ENCODE measurements at places on chromosomes 7 and 10.

GRCh38 chr7:83469491-83469890 lies 179.4 kb downstream of the SEMA3E start:
- DNase-seq, result no peak

- no peak for DNase-seq
Measured at GRCh38 chr7:125820495-125820894, 890.9 kb upstream of the POT1 start.

DNA sequence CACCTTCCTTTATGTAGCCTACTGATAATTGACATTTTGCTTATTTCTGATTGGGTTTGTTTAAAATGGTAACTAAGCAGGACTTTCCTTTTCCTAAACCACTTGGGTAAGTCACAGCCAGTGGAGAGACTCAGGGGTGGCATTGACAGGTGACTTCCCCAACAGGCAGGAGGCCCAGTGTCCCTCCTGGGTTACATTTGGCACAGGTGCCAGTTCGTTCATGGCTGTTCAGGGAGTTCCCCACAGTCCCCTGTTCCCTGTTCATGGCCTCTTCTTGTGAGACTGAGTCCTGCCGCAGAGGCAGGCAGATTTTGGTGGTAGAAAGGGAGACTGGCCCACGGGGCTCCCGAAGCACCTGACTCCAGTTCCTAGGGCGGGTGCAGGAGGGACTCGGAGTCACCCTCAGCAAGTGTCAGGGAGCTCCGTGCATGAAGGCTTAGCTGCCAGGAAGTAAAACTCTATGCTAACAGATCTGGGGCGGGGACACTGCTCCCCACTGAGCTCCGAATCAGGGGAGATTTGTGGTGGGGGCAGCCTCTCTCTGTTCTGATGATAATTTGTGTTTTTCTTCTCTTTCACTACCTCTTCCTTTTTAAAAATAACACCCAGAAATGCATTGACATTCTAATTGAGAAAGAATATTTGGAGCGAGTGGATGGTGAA lies 84.1 kb downstream of the EZH2 start:
- DNase-seq, result no peak

DNA sequence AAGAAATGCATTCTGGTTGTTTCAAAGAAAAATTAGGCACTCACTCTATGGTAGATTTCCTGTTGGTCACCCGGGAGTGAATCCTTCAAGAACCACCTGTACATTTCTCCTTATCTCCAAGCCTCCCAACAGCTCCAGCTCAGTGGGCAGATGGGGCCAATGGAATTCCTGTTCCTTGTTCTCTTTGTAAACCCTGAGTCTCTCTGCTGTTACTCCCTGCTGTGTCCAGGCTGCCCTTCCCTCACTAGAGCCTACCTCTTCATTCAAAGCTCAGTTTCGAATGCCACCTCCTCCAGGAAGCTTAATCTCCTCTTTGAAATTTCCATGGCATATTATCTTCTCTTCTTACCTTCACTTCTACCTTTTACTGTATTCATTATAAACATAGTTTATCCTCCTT lies 3.5 kb upstream of the BMPER start:
- no peak for DNase-seq

- DNase-seq, result no peak
Measured at GRCh38 chr7:126203185-126203584, 1049.6 kb downstream of the GRM8 start.

- DNase-seq, result no peak
Measured at GRCh38 chr10:14024329-14025202, 306.2 kb downstream of the FRMD4A start.

DNA sequence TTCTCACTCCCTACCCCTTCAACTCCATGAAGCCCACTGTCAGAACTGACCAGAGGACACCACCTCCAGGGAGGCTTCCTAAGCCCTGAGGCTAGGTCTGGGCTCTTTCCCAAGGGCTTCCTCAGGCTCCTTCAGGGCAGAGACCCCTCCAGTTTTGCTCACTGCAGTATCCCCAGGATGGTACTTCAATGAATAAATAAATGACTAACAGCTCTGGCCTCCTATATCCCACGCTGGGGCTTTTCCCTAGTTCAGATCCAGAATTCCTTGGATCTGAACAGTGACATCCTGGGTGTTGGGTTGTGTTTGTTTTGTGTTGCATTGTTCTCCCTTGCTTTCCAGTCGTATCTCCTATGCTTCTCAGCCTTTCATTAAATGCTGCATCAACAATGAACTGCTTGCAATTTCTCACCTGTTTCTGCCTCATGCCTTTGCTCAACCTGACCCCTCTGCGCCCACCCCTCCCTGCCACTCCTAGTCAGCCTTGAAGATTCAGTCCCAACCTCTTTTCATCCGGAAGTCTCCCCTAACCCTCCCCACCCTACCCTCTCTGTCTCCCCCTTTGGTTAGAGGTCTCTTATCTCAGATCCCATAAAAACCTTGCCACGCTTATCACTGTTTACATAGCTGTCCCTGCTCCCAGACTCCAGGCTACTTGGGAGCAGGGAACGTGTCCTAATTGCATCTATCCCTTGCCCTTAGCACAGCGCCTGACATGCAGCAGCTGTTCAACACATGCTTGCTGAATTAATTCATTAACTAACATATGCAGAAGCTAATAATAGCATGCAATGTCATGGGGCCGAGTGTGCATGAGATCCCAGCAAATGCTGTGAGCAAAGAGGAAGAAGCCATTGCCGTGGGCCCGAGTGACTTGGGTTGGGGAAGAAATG lies 41.7 kb downstream of the PPP1R3C start:
- DNase-seq, result no peak

- no peak for DNase-seq
Measured at GRCh38 chr7:1698951-1699350, 28.9 kb downstream of the ELFN1 start.

DNA sequence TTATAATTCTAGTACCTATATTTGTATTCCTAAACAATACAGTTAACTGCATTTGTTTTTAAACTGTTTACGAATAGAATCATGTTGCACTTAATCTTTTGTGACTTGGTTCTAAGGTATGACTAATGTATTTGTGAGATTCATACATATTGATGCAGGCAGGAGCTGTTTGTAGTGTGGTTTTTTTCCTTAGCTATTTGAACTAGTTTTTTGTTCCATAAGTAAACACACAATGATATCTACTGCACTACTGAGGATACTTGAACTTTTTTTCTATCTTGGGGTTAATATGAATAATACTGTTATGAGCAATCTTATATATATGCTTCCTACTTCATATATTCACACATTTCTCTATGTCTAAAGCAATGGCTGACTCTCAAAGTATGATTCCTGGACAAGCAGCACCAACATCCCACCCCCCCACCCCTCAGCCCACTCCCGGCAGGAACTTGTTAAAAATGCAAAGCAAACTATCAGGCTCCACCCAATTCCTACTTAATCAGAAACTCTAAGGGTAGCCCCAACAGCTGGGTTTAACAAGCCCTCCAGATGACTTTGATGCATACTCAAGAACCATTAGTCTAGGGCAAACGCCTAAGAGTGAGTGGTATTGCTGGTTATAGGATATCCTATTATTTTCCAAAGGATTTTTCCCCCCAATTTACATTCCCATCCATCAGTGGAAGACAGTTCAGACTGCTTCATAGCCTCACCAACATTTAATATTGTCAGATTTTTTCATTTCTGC lies 25.8 kb downstream of the BRAF start:
- DNase-seq, result no peak

- DNase-seq, result no peak
Measured at GRCh38 chr7:80869106-80869784, 49.6 kb downstream of the SEMA3C start.

GRCh38 chr10:4437791-4438190 lies 388.2 kb upstream of the AKR1E2 start:
- no peak for DNase-seq
